ENCODE measurements at places on chromosomes 2 and 18.

DNA sequence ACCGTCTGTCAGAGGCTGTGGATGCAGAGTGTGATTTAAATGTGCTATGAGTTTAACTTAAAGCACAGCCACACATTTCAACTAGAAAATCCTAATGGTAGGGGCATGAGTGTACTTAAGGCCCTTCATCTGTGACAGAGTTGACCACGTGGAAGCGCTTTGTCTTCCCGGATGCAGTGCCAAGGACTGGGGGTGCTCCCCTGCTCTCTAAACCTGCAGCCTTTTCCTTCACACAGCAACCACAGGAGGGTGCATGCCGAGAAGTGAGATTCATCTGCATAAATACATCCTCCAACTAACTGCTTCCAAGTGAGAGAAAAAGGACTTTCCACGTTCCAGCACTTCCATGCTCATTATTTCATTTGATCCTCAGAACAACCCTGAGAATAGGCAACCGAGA, 149.6 kb downstream of the MYT1L start:
- no peak for DNase-seq

DNA sequence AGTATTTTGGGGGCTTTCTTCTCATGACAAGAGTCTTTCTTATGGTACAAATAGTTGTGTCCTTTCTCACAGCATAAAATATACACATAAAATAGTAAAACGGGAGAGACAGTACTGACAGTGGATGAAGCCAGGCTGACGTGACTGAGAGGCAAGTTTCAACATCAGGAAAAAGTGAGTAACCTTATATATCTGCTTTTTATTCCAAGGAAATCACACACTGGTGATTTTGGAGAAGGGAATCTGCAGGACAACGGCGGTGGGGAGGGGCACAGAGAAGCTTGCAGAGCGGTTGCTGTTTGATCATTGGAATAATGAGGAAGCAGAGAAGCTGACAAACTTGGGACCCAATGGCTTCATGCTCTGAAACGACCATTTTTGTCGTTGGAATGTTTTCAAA, 130.6 kb upstream of the ZNF236 start:
- DNase-seq, result no peak

DNA sequence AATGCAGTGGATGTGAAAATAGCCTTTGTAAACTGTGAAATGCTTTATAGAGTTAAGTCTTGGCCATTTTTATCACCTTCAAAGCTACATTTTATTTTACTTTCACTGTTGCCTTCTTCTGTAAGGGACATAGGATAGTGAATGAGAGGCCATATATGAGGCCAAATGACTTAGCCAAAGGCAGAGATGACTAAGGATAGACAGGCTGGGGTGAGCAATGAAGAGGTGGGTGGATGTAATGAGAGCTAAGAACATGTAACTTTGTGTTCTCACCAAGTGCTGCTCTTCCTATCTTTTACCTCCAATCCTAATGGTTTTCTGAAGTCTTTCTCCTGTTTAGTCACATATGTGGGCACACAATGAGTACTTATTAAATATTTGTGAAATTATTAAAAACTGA, 101.9 kb downstream of the MBD5 start:
- DNase-seq, result no peak

GRCh38 chr18:36772241-36772723, 56.5 kb downstream of the TPGS2 start:
- no peak for DNase-seq

DNA sequence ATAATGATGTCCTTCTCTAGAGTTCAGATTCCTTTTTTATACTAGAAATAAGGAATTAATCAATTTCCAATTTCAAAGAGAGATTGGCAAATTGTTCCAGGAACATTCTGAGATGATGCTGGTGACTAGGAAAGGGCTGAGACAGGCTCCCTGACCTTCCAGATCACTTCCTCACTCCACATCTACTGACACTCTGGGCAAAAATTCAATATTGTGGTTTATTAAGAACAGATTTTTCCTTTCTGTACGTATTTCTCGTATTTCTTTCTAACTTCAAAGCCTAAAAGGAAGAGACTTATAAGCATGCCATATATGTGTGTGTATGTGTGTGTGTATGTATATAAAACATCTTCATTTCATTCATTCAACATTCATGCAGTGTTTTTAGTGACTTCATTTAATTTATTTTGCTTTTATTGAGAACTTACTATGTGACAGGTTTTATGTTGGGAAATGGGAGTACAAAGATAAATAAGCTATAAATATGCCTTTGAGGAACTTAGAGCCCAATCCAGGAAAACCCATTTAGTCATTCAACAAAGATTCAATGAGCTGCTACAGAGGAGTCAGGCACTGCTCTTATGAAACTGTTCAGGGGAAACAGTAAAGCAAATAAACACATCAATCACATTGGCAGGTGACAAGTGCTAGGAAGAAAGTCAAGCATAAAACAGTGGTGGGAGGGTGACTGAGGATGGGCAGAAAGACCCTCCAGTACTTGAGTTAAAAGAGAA, 137.9 kb downstream of the RDH14 start:
- no peak for DNase-seq

DNA sequence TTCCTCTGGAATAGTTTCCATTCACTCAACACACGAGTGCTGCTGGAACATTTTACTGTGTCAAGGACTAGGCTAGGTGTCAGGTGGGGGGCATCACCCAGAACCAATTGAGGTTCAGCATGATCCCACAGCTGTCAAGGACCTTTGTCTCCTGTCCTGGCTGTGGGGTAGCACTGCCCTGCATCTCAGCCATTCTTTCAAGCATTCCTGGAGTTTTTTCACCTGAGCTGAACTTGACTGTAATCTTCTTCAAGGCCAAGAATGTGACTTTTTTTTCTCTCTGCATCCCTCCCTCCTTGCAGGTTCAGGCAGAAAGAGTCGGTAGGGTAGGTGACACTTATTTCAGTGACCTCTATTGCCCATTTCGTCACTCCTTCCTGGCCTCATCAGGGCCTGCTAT, 3.5 kb downstream of the MAPK4 start:
- no peak for DNase-seq

GRCh38 chr2:236572482-236572881, 2.9 kb downstream of the ACKR3 start:
- DNase-seq, result no peak

DNA sequence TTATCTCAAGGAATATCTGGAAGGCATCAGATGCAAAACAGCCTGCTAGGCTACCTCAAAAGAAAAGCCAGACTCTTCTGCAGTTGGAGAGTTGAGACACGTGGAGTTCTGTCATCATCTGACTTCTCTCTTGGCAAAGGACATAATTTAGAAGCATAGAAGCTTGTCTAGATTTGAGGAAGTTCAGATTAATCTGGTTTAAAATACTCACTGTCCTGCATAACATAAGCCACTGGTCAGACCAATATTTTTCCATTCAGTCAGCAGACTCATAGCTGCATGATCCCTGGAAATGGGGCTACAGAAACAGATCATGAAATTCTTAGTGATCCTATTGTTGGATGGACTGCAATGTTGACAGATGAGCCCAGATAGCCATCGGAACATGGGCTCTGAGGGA, 349.0 kb downstream of the TXNL1 start:
- no peak for DNase-seq

- DNase-seq, result no peak
Measured at GRCh38 chr18:70442933-70443332, 154.1 kb downstream of the SOCS6 start.

All from COR-L47 (cell line).